ENCODE measurements at places on chromosomes 5 and 9.

DNA sequence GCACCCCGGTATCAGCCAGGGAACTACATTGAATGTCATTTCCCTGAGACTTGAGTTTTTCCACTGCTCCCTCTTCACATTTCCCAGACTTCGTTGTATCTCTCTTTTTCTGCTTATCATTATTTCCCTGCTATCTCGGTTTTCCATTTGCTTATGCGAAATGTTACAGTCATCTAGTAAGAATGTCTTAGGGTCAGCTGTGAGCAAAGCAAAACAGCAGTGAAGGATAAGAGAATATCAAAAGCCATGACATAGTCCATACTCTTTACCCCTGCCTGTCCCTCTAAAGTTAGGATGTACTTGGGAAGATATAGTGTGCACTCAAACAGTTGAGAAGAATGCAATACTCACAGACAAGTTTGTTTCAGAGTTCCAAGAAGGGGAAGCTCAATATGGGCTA lies 88.7 kb downstream of the ITGA1 start:
- no peak for DNase-seq

GRCh38 chr5:34996261-34996660 lies 51.5 kb downstream of the AGXT2 start:
- no peak for DNase-seq

- DNase-seq: peak; percentile 3
Observed at GRCh38 chr5:56323505-56323904, 90.4 kb upstream of the ANKRD55 start.

DNA sequence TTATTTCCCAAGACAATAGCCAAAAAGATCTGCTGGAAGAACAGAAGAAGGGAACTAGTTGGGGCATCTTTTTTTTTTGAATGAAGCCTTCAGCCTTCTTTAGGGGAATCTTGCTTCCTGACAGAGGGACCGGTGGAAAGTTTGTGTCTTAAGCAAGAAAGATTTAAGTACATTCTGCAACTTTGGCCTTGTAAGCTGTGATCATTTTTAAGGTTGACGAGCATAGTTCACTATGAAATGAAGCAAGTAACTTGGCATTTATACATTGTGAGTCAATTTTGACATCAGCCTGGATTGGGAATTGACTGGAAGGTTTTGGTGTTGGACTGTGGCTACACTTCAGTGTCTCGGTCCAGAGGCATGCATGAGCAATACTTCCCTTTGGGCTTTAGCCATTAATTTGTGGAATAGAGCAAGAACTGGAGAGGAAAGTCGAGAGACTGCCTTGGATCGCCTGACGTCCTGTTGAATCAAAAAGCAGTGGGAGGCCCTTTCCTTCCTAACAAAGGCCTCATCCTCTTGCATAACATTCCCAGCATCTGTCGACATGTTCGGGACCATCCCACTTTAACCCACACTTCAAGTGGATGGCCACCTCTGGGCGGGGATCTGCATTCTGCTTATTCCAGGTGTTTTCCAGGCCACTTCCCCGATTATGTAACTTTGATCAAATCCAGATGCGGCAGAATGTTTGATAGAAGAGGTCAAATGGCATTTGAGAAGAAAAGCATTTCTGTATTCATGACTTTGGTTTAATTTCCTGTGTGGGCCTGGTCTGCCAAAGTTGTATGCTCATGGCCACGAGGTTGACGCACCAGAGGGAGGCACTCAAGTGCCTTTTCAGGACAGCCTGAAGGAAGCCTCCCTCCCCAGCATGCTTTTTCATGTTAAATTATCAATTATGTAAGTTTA lies 12.5 kb downstream of the ABL1 start:
- peak; percentile 73 for DNase-seq

- no peak for DNase-seq
Observed at GRCh38 chr9:2645569-2645968, 24.0 kb downstream of the VLDLR start.

DNA sequence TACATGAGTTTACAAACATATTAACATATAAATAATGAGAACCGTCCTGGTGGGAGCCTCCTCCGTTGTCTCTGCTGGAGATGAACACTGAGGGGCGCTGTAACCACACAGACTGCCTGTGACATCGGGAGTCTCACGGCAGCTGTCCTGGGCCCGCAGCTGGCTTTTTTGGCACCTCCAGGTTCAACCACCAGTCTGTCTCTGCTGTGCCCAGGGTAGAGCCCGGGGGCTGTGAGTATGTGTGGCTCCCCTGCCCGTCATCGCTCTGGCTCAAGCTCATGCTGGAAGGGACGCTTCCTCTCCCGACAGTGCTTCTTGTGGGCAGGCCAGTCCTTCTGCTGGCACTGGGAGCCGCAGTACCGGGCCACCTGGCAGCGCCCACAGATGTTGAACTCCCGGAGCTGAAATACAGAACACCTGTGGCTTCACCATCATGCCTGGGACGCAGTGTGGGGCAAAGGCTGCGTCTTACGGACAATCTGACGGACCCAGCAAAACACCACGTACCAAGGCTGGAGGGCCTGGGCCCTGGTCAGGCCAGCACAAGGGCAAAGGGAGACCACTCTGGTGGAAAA lies 3.6 kb upstream of the DPH7 start:
- DNase-seq: peak; percentile 21

DNA sequence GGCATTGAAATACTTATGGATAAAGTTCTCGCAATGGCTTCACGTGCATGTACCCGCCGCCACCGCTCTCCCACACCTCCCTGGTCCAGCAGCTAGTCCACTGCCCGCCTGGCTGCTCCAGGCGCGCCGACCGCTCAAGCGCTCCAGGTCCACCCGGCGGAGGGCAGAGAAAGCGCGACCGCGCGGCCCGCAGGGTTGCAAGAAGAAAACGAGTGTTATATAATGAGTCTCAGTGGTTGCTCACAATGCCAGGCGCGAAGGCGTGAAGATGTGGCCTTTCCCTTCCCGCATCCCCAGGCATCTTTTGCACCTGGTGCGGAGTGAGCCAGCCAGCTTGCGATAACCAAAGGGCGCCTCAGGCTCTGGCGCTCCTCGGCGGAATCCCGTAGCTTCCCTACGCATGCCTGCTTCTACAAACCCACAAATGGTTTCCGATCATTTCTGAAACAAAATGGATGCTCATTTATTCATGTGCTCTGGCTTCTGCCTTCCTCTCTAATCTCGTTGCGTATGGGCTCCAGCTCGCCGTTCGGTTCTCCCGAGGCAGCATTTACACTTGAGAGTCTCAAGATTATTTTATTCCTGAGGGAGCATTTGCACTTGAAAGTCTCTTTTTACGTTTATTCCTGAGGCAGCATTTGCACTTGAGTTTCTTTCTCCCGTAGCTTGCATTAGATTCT lies 25.7 kb downstream of the CDKN2A start:
- no peak for DNase-seq

GRCh38 chr5:174970502-174970901 lies 246.1 kb downstream of the MSX2 start:
- DNase-seq: no peak

GRCh38 chr9:5554254-5554653 lies 43.9 kb downstream of the PDCD1LG2 start:
- DNase-seq: no peak

- DNase-seq: no peak
Observed at GRCh38 chr5:127518319-127518621, 830 bp downstream of the PRRC1 start.

GRCh38 chr5:139971202-139971725 lies 71.8 kb downstream of the NRG2 start:
- DNase-seq: no peak

DNA sequence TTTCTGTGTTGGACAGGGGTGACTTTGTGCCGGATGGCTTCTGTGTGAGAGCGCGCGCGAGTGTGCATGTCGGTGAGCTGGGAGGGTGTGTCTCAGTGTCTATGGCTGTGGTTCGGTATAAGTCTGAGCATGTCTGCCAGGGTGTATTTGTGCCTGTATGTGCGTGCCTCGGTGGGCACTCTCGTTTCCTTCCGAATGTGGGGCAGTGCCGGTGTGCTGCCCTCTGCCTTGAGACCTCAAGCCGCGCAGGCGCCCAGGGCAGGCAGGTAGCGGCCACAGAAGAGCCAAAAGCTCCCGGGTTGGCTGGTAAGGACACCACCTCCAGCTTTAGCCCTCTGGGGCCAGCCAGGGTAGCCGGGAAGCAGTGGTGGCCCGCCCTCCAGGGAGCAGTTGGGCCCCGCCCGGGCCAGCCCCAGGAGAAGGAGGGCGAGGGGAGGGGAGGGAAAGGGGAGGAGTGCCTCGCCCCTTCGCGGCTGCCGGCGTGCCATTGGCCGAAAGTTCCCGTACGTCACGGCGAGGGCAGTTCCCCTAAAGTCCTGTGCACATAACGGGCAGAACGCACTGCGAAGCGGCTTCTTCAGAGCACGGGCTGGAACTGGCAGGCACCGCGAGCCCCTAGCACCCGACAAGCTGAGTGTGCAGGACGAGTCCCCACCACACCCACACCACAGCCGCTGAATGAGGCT lies at the start of gene ADRB2:
Gene ADRB2 (plus strand): TSS at position 559 of the 686 bp plus-strand sequence. CDS start 221 bp downstream, outside the sequence.
- peak; percentile 95 for DNase-seq
